Left renal pelvis (tissue), 4 donors: ENCODE measurements at places on chromosomes 2 and 18. TPM values are rescaled to one million over a fixed set of nuclear protein-coding genes. Genes with fewer than 3 reads are reported as not detected.

The ZBTB14 gene
- polyA plus RNA-seq: 24.0 TPM

GRCh38 chr2:181523756-181524155 lies 66.6 kb downstream of the ITGA4 start:
- DNase-seq: no peak

- DNase-seq: no peak
Observed at GRCh38 chr2:105396254-105397024, 2.4 kb downstream of the FHL2 start.

The ANKZF1 gene
- 42.1 TPM for polyA plus RNA-seq

The SLC9A2 gene
- polyA plus RNA-seq: 7.2 TPM

The DYNC1I2 gene
- polyA plus RNA-seq: 190 TPM

The FANCL gene
- polyA plus RNA-seq: 60.1 TPM

GRCh38 chr2:237072067-237072931 lies 13.4 kb upstream of the COPS8 start:
- no peak for DNase-seq

DNA sequence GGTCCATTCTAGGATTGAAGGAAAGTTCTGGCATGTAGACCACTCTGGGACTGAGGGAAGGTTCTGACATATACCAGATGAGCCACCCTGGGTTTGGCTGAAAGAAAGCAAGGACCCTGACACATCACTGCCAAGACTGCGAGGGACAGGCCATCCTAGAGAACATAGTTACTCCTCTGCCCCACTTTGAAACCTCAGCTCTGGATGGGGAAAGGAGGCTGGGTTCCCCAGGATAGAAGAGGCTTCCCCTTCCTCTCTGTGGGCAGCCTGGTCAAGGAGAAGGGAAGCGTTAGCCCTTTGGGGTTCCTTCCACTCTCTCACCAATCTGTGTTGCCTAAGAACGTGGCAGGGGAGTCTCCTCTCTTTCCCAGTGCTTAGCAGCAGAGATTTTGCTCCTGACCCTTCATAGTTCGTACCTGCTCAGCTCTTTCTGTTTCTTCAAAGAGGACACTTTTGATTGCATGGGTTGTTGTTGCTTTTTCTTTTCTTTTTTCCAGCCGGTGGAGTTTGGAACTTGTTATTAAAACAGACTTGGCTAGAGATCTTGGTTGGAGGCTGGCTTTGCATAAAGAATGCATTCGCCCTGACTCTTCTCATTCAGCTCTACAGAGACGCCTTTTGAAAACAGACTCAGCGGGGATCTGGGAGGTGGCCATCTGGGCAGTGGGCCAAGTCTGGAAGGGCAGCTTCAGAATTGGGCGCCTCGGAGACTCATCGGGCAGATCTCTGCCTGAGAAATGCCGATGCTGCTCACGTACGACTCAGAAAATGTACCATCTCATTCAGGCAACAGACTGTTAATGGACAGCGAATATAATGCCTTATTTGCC lies 166.1 kb downstream of the CLIP4 start:
- no peak for DNase-seq

GRCh38 chr2:167103028-167103756 lies 214.9 kb downstream of the XIRP2 start:
- DNase-seq: no peak

GRCh38 chr2:136067459-136067858 lies 50.5 kb downstream of the CXCR4 start:
- DNase-seq: no peak

The MPP4 gene
- polyA plus RNA-seq: 0.26 TPM

- DNase-seq: no peak
Observed at GRCh38 chr18:9617006-9617542, 2.7 kb upstream of the PPP4R1 start.

The GAREM2 gene
- polyA plus RNA-seq: 6.6 TPM

GRCh38 chr2:25831746-25832449 lies 46.4 kb downstream of the ASXL2 start:
- DNase-seq: no peak

The FER1L5 gene
- 0.77 TPM for polyA plus RNA-seq

The CIB4 gene
- polyA plus RNA-seq: 0.50 TPM

The EPB41L3 gene
- polyA plus RNA-seq: 59.6 TPM

- no peak for DNase-seq
Observed at GRCh38 chr2:45743531-45744396, 92.3 kb downstream of the PRKCE start.

- no peak for DNase-seq
Observed at GRCh38 chr18:28422577-28422976, 245.6 kb upstream of the CDH2 start.

DNA sequence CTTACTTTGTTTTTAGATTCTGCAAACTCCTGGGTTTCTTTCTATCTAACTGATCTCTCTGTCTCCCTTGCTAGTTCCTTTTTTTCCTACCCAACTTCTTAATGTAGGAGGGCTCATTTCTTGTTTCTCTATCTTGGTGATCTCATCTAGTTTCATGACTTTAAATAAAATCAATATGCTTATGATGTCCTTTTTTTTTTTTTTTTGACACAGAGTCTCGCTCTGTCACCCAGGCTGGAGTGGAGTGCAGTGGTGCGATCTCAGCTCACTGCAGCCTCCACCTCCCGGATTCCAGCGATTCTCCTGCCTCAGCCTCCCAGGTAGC lies 42.2 kb upstream of the IL1RL1 start:
- no peak for DNase-seq

The TWIST2 gene
- polyA plus RNA-seq: 6.9 TPM

The GKN2 gene
- polyA plus RNA-seq: not detected

DNA sequence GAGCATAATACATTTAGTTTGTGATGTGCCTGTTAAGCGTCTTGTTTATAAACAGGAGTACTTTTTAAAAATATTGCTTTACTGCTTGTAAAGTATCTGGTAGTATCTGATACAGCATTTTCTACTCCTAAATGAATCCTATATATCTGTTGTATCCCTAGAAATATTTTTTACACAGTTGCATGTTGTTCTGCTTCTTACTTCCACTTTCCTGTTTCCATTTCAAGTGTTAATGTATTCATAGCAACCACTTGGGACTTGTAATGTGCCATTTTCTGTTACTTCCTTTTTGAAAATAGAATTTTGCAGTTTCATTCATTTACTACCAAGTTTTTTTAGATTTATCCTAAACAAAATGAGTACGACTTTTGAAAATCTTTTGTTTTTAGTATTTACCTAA lies 24.9 kb downstream of the CCNT2 start:
- DNase-seq: no peak

- no peak for DNase-seq
Observed at GRCh38 chr2:220894069-220894468, 678.0 kb downstream of the EPHA4 start.

GRCh38 chr2:41707790-41708451 lies 339.9 kb upstream of the PKDCC start:
- no peak for DNase-seq

DNA sequence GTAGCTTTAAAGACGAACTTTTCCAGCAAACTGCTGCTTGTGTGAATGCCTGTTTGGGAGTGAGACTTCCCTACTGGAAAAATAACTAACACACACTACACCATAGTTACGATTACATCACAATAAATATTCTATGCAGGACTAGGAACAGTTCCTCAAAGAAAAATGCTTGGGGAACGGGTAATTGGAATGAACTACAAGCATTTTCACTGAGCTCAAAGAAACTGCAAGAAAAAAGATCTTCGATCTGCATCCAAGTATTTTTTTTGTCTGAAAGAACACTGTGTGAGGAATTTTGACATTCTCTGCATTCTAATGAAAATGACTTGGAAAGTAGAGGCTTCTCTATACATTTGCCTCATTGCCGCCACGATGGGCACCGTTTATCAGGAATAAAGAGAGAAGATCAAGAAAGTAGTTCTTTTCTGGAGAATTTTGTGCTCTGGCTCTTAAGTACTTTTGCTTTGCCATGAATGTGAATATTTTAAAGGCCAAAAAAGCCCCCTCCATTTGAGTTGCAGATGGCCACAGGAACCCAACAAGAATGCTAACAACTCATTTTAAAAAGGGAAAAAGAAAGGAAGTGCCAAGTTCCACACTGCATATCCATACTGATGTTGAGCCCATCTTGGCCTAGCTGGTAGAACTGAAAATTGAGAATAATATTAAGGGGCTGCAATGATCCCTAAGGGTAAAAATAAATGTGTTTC lies 13.6 kb downstream of the LYPD1 start:
- DNase-seq: no peak

DNA sequence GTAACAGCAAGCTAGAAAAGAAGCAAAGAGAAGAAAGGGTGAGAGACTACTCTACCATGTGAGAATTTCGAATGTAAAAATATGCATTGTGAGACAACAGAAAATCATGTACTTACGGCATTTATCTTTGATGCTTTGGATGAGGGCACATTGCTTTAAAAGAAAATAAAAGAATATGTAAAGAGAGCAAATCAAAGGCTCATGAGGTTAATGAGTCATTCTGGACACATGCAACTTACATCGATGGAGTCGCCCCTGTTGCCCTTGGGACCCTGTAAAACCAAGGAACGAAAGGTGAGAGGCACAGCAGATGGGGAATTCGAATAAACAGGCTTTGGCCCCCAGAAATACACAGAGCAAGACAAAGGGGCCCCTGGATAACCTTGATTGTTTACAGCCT lies 69.0 kb downstream of the COL6A3 start:
- no peak for DNase-seq

The PDE11A gene
- 5.9 TPM for polyA plus RNA-seq

- no peak for DNase-seq
Observed at GRCh38 chr2:175937216-175937615, 64.9 kb downstream of the LNPK start.

GRCh38 chr2:230879271-230879882 lies 14.6 kb downstream of the ITM2C start:
- DNase-seq: no peak

DNA sequence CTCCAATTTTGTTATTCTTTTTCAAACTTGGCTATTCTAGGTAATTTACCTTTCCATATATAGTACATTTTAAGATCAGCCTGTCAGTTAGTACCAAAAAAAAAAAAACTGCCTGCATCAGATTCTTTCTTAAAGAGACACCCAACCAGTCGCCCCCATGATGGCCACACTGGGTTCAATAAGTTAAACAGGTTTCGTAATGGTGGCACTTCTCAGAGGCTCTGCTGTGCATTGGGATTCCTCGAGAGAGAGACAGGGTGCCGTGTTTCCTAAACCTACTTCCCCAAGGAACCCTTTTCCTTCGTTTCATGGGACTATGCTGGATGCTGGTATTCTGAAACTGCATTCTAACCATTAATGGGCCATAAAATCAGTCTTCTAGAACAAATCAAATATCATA lies 37.4 kb downstream of the MYO7B start:
- DNase-seq: no peak

GRCh38 chr2:50358586-50358985 lies 673.3 kb downstream of the NRXN1 start:
- no peak for DNase-seq

DNA sequence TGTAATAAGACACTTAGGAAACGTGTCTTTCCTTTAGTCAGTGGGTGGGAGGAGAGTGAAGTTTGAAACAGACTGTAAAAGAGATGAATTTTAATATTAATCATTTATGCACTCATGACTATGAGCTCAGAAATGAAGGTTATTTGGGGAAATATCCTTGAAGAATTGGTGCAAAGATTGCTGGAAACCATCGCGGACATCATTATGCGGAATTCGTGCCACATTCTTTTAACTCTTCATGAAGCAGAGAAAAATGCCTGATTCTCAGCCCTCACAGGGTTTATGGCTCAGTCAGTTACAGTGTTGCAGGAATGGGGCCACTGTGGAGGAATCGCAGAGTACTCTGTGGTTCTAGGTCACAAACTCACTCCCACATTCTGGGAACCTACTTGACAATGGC lies 109.7 kb downstream of the RGPD3 start:
- no peak for DNase-seq

DNA sequence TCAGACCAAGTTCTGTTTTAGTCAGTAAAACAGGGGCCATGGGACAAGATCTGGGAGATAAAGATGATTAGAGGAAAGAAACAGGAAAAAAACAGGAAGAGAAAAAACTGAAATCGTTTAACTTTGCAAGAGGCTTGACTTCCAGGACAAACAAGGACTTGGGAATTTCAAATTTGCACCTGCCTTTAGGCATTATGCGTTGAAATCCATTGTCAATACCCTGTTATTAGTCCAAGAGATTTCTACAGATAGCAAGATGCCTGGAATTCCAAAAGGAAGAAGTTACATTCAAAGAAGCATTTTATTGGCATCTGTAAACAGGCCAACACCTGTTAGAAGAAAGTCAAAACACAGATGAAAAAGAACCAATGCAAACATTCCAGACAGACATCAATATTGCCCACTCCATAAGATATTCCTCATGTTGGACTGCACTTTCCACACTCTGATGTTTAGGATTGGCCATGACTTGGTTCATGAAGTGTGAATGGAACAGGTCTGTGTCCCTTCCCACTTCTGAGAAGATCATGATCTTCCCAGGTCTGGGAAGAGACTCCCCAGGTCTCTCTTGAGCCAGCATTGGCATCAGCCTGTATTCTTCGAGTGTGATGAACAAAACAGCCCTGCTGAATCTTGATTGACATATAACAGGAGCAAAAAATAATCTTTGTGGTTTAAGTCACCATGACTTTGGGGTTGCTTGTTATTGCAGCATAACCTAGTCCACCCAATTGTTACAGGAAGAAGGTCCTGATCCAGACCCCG lies 181.4 kb upstream of the FN1 start:
- no peak for DNase-seq

The ICOS gene
- not detected for polyA plus RNA-seq

DNA sequence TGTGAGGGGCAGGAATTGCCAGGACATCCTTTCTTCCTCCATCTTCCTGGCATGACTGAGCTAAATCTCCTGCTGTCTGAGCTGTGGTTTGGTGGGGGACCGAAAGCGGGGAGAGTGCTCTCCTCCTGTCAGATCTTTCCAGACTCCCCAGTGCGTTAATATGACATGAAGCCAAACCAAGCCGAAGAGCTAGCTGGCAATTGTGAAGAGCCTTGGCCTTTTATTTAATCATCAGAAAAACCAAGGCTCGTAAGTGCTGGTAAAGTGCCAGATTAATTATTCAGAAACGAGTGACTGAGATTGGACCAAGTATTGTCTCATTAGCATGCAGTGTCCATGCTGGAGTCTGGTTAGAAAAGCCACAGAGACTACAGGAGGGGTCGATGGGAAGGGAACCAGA lies 14.5 kb upstream of the LRPPRC start:
- DNase-seq: no peak

The SLC38A11 gene
- polyA plus RNA-seq: 17.7 TPM

- no peak for DNase-seq
Observed at GRCh38 chr2:64950226-64951160, 38.7 kb upstream of the SLC1A4 start.

GRCh38 chr2:102632380-102633175 lies 13.2 kb downstream of the SLC9A2 start:
- no peak for DNase-seq

The ZSCAN30 gene
- polyA plus RNA-seq: 35.9 TPM
